DMS 273 treated with DMSO at 0.1 percent for 48 hours (cell line): ENCODE measurements at places on chromosomes 3 and 15.

DNA sequence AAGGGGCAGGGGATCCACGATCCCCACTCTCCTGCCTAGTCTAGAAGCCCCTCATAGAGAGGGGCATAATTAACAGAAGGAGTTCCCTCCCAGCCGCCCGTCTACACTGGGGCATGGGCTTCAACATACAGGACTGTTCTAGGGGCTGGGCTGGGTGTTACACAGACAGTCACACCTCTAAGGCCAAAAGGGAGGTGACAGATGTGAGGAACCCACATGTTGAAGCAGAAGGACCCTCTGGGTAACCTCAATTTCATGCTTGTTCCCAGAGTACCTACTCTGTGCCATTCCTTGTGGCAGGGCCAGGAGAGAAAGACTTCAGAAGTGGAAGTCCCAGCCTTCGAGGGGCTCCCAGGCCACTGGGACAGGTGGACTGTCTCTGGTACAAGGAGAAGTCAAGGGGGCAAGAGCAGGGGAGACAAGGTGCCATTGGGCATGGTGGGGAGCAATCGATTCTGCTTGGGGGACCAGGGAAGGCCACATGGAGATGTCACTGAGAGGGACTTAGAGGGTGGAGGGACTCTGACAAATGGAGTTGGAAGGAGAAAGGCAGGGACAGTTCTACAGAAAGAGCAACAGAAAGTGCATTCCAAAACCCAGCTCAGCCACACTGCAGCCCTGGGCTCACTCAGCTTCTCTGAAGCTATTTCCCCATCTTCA, 71.3 kb downstream of the CPN2 start:
- no peak for DNase-seq

- DNase-seq = no peak
Observed at GRCh38 chr3:19769694-19770093, 164.3 kb downstream of the EFHB start.

DNA sequence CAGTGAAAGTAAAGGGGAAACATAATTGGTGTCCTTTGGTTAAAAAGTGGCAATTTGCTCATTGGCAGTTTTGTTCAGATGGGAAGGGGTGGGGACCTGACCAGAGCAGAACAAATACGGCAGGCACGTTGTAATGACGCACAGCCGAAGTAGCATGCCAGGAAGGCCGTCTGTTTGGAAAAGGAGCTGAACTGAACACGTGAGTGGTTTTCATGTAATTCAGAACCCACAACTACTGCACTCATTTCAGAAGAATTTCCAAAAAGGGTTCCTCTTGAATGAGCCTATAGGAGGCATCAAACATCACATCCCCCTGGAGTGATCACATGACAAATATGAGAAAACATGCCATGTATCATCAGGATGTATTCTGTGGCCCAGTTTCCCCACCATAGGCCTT, 42.9 kb upstream of the LMCD1 start:
- no peak for DNase-seq

DNA sequence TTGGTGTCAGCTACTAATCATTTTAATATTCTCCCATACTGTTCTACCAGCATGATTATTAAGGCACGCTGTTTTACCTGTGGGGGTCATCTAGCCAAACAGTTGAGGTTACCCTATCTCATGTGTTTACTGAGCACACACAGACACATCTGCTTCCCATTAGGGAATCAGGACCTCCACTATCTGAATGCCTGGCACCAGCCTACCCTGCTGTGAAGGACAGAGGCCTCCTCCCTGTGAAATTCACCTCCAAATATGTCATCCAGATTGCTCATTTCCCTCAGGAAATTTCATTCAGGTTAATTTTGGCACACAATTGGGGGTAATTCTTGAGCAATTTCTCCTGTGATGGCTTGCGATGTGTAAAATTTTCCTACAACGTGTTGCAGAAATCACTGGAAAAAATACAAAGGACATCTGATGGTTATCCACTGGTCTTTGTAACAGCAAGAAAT, 155.6 kb upstream of the NR2E3 start:
- no peak for DNase-seq

DNA sequence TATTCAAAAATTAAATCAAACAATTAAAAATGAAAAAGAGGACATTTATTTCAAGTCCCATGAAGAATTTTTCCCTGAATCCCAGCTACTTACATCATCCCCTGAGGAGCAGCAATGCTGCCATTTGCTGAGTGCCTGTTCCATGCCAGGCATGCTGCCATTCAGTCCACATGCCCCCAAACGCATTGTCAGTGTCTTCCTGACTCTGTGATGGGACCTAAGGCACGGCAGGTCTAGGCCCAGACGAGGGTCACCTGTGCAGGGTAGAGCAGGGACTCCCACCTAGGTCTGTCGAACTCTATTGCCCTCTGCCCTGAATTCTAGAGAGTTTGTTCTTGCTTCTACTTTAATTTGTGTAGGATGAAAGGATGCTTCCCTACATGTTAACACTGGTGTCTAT, 7.0 kb downstream of the PSTPIP1 start:
- no peak for DNase-seq

DNA sequence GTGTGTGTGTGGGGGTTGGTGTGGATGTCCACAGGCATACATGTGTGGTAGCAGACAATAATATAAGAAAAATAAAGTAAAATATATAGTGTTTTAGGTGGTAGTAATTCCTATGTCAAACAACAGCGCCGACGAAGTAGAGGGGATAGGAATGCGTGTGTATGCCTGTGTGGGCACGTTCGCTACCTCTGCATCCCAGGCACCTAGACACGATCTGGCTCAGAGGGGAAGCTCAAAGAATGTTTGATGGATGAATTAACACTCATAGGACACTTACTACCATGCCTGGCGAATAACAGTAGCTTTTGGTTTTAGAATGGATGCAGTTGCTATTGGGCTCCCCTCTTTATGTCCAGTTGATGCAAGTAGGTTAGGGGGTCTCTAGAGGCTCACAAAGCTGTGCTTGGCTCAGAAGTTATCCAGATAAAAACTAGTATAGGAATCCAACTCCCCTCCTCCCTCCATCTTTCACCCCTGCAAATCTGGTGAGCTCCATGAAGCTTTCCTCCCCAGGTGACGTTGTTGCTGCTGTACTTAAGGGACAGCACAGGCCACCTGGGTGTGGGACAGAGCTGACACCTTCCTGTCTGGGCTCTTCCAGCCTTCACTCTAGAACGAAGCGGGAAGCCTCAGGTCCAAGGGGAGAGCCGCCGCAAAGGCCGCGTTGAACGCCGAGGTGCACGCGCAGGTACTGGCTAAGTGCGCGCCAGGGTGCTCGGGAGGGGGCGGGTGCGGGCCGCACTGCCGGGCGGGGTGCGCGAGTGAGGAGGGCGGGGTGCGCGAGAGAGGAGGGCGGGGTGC, 192.6 kb upstream of the LYSMD4 start:
- no peak for DNase-seq

DNA sequence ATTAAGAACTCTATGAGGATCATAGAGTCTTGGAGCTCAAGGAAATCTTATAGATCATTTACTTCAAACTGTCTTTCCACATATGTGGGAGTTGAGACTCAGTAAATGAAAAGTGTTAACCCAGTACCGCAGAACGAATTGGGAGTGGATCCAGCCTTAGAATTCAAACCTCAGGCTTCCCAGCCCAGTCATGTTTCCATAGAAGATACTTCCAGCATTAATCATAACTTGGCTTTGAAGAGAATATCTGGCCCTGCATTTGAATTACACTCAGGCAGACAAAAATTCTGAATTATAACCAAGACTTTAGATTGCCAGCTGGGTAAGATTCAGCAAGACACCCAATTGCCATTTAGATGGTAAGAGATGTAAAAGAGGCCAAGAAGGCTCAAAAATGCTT, 972.0 kb downstream of the TUSC7 start:
- no peak for DNase-seq

DNA sequence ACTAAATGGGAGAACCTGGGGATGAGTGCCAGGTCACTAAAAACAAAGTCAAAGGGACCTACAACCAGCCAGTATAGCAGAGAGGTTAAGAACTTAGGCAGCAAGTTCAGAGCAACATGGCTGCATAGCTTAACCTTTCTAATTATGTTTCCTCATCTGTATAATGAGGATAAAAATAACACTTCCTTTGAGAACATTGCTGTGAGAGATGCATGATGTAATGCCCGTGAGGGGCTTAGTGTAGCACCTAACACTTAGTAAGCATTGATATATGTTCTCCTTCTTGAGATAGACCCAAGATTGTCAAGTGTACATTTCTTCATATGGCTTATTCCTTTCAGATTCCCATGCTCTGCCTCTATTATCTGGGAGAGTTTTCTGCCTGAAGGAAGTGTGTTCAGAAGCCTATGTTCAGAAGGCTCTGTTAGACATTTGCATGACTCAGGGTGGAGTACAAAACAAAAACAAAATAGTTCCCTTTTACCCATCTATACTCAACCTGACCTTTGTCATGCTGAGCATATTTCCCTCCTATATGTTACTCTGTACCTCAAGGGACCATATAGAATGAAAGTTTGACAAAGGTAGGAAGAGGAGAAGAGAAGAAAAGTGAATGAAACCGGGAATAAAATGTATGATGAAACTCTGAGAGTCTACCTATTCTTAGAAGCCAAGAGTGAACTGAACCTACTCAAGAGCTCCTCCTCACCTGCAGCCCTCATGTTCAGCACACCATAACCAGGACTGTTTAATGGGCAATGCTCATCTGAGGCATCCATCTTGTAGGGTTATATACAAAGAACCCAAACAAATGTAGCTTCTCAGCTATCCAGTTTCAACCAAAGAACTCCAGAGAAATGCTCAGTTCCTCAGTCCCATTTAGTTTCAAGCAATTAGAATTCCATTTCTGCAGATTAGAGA, 70.7 kb upstream of the KCNMB2 start:
- no peak for DNase-seq

DNA sequence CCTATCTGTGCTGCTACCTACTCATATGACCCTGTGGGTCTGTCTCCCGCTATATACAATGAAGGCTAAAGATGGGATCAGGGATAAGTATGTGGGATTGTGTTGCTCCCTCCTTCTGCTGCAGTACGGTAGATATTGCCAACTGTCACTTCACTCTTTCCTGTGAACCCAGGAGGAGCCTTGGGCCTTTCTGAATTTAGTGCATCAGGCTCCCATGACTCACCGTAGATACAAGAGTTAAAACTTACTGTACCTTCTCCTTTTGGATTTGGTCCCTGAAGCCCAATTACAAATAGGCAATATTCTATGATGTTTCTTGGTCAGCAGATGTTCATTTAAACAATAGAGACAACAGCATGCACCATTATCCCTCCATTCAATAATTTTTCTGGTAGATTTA, 27.4 kb downstream of the MITF start:
- no peak for DNase-seq

- DNase-seq = no peak
Observed at GRCh38 chr3:10665592-10665991, 150.4 kb upstream of the SLC6A11 start.

GRCh38 chr3:58178528-58179234, 32.1 kb downstream of the DNASE1L3 start:
- no peak for DNase-seq

DNA sequence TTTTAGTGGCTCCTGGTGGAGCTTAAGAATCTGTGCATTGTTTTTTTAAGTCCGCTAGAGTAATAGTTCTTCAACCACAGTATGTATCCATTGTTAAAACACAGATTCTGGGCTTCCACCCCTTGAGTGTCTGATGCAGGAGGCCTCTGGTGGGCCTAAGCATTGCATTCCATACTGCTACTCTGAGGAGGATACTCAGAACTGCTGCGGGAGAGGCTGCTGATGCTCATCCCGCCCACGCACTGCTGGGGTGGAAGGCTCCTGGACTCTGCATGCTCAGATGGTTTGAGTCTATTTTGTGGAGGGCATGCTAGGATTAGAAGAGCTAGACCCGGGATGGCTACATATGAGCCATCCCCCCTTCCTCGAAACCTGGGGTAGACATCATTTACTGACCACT, 74.4 kb downstream of the THSD4 start:
- DNase-seq = no peak

- no peak for DNase-seq
Observed at GRCh38 chr3:22886439-22887068, 316.6 kb upstream of the UBE2E2 start.

DNA sequence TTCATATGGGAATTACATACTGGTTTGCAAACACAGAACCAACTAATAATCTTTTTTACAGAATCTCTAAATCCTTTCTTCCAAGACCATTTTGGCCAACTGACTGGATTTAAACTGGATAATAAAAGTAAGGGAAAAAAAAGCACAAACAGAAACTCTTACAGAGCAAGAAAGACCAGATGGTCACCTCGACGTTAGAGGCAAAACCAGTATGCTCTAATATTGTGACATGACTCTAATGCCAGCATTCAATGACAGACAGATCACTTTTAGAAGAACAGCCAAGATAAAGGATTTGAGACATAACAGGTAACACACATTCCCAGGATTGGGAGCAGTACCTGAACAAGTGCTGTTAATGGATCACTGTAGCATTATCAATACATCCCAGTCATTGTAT, 50.9 kb downstream of the DHX36 start:
- no peak for DNase-seq

- no peak for DNase-seq
Observed at GRCh38 chr15:77239882-77240608, 169.1 kb upstream of the TSPAN3 start.

DNA sequence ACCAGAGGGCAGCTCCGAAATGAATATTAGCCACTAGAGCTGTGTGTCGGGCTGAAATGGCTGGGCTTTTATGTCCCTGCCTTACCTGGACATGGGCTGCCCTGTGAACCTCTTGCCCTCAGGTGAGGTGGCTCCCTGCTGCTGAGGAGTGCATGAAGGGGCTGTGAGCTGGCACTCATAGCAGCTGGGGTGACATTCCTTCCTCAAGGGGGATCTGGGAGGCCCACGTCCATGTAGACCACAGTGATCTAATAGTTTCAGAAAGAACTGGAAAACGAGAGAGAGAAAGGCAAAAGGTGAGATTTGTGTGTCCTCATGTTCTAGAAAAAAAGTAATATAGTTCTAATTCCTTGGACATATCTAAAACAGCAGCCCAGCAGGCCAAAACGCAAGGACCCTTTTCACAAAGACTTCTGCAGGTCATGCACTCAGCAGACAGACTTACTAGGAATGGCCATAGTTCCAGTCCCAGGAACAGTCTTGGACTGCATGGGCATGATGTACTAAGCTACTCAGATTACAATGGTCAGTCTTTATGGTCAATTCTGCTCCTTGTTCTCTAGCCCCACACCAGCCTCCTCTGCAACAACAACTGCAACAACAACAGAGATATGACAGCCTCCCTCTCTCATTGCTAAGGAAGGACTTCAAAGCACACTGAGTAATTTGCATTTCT, 10.8 kb upstream of the SLC24A5 start:
- no peak for DNase-seq

- no peak for DNase-seq
Observed at GRCh38 chr3:138675393-138675792, 66.8 kb downstream of the FAIM start.

GRCh38 chr3:4472312-4472711, 5.2 kb upstream of the SUMF1 start:
- DNase-seq = no peak

GRCh38 chr15:98955331-98955730, 52.3 kb downstream of the PGPEP1L start:
- DNase-seq = no peak
